ENCODE measurements at places on chromosomes 1 and 21. TPM values are rescaled to one million over a fixed set of nuclear protein-coding genes. Genes with fewer than 3 reads are reported as not detected.

GRCh38 chr21:46411236-46411635 lies 47.5 kb upstream of the DIP2A start:
- DNase-seq: no peak

DNA sequence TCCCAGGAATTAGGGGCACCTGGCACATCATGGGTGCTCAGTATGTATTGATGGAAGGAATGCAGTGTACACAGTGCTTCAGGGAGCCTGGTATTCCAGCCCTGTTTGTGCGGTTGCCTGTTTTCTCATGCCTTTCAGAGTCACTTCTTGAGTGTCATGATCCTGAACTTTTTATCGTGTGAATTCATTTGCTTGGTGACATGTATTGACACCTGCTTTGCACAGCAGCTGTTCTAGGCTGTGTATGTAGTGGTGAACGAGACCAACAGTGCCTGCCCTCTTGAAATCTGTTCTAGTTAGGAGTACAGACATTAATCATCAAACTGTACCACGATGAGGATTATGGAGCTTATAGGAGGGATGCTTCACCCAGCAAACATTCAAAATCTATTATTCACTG lies 6.1 kb downstream of the HTR6 start:
- no peak for DNase-seq

DNA sequence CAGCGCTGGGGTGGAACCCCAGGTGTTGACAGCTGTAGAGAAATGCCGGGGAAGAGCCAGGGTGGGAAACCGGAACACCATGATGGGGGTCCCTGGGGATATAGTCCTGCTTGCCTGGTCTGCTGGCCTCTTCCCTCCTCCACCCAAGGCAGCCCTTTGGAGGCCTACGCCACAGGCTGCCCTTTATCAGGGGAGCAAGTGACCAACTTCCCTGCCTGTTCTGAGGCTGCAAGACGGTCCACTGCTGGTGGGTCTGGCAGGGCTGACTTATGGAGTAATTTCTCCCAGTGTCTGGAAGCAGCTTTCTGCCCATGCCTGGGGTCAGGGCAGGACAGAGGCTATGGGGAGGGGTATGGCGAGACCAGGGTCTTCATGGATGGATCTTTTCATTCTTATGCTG lies 50.8 kb upstream of the EDN2 start:
- no peak for DNase-seq

DNA sequence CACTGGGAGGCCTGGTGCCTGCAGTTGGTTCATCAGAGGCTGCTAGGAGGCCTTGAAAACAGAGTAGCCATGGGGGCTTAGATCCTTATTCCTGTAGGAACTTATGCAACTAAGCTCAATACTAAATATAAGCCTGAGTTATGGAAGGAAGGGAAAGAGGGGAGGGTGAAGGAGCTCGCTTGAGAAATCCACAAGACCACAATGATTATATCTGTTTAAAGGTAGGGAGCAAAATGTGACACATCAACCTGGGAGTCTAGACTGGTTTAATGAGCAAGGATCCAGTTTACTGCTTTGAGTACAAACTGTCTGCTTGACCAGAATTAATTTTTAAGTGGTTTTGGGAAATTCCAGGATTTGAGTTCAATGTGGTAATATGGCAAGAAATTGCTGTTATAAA lies 20.4 kb upstream of the ANGPTL7 start:
- DNase-seq: no peak

- no peak for DNase-seq
Observed at GRCh38 chr1:23838401-23838866, 13.2 kb upstream of the HMGCL start.

DNA sequence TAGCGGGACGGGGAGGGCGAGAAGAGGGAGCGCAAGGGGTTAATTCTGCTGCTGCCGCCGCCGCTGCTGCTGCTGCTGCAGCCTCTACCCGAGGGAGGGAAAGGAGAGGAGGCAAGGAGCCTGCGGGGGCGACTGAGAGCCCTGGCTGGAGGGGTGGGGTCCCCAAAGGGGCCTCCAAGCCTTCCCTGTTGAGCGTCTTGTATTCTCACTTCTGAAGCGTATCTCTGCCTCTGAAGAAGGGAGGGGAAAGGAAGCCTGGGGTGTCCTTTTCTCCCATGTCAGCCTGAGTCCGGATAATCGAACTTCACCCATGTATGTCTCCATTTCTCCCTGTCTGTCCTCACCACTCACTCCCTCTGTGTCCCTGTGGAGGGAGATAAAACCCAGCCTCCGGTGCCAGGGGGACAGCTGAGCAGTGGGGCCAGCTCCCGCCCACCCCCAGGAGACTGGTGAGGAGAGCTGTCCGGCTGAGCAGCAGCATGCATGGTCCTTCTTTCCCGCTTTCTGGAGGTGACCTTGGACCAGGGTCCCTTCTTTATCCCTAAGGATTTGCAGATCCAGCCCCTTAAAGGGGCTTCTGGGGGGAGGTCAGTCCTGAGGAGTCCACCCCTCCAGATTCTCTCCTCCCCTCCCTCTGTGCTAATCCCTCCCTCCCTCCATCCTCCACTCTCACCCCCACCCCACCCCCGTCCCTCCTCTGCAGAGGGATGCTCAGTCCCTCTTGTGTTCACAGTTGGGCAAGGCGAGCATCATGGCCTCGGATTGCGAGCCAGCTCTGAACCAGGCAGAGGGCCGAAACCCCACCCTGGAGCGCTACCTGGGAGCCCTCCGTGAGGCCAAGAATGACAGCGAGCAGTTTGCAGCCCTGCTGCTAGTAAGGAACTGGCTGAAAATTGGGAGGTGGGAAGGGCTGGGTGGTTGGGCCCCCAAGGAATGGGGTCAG lies 1.0 kb downstream of the NCDN start:
- no peak for DNase-seq

DNA sequence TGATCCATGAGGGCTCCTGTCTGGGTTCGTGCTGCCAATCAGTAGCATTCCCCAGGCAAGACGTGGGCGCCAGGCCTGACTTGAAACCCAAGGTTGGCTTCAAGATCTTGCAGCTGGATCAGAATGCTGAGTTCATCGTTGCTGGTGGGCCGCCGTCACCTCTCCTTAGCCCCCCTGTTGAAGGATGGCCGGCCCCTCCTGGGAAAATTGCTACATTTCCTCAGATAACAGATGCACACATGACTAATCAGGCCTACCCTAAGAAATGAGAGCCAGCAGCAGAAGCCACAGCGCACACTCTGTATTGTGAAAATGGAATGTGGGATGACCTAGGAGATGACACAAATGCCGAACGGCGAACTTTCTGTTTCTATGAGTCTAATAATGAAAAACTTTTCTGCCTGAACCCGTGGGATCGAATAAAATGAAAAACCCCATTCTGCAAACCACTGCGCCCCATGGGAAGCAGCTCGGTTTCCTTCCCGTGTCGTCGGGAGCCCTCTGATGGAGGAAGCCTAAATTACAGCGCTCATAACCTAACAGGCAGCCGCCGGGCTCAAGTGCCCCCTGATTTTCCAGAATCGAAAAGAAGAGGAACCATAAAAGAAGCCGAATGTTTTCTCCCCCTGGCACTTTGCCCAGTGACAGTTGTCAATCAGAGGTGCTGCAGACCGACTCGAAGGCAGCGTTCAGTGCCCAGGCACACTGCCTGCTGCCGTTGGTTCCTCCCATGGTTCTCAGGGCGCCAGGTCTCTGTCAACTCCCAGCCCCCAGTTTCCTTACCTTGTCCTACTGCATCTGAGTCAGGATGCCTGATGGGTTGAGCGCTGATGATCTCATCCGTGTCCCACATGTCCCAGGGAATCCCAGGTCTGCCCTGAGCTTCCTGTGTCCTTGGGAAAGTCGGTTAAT lies 38.2 kb upstream of the H6PD start:
- no peak for DNase-seq

- no peak for DNase-seq
Observed at GRCh38 chr1:29934255-29934772, 698.0 kb downstream of the PTPRU start.

DNA sequence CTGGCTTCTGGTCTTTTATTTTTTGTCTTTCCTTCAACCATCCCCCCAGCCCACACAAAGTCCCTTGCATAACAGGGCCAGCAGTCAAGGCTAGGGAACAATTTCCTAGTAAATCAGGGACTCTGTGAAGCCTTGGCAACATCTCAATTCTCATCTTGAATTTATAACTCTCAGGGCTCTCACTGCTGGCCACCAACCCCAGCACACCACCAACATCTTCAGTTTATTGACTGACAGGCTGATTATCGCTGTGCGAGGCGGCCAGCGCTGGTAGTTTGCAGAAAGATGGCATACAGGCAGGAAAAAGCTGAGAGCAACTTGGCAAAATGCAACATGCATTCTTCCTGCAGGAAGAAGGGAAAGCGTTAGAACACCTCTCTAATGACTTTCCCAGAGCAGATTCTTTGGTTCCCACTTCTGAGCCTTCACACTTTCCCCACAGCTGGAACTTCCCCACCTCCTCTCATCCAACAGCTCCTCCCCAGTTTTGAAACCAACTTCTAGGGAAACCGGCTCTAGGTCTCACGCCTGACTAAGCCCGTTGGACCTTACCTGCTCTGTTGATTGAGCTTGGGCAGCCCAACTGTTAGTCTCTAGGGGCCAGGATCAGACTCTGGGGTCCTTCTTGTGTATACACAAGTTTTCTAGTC lies 26.3 kb upstream of the CSF1 start:
- no peak for DNase-seq

DNA sequence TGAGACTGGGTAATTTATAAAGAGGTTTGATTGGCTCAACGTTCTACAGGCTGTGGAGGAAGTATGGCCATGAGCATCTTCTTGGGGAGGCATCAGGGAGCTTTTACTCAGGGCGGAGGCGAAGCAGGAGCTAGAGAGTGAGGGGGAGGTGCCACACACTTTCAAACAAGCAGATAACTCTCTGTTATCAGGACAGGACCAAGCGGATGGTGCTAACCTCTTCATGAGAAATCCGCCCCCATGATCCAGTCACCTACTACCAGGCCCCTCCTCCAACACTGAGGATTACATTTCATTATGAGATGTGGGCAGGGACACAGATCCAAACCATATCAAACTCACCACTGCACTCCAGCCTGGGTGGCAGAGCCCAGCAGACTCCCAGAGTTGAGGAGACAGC lies 11.5 kb upstream of the LRRC47 start:
- DNase-seq: no peak

GRCh38 chr1:44829506-44830384 lies 13.3 kb downstream of the PTCH2 start:
- DNase-seq: no peak

- DNase-seq: no peak
Observed at GRCh38 chr1:10967090-10967489, 45.4 kb upstream of the TARDBP start.

- DNase-seq: no peak
Observed at GRCh38 chr1:58293388-58293787, 253.1 kb downstream of the OMA1 start.

The EPHA2 gene
- 197 TPM for total RNA-seq

The GPR52 gene
- not detected for total RNA-seq

The GPR25 gene
- not detected for total RNA-seq

The COL8A2 gene
- 0.41 TPM for total RNA-seq

Measured in glomerular endothelial cell (primary cell).